ENCODE measurements at places on chromosomes 5 and 9.

DNA sequence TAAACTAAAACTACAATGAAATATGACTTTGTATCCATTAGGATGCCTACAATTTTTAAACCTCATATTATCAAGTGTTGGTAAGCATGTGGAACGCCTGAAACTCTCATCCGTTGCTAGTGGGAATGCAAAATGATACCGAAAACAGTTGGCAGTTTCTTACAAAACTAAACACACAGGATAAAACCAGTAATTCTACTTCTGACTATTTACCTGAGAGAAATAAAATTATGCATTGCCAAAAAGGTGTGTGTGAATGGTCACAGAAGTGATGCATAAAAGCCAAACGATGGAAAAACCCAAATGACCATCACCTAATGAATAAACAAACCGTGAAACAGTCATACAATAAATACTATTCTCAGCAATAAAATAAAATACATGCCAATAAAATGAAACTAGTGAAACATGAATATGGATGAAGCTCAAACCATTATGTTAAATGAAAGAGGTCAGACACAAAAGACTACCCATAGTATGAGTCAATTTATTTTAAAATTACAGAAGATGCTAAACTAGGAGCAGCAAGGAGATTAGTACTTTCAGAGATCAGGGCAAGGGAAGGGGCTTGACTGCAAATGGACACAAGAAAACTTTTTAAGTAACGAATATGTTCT lies 13.4 kb downstream of the AUH start:
- DNase-seq, result no peak

DNA sequence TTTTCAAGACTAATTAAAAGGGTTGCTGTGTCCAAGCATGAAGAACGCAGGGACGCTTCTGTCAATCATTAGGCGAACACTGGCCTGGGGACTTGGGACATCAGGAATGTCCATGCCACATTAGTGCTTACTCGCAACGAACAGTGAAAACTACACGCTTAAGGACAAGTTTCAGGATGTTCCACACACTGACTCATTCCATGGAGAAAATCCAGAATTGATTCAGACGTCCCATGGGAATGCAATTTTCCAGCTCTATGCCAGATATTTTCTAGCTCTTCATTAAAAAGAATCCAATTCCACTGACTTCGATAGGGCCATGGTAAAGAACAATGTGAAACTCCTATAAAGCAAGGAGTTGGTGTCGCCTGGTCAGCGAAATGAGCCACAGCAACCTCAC lies 98.2 kb downstream of the CAMSAP1 start:
- DNase-seq, result no peak

DNA sequence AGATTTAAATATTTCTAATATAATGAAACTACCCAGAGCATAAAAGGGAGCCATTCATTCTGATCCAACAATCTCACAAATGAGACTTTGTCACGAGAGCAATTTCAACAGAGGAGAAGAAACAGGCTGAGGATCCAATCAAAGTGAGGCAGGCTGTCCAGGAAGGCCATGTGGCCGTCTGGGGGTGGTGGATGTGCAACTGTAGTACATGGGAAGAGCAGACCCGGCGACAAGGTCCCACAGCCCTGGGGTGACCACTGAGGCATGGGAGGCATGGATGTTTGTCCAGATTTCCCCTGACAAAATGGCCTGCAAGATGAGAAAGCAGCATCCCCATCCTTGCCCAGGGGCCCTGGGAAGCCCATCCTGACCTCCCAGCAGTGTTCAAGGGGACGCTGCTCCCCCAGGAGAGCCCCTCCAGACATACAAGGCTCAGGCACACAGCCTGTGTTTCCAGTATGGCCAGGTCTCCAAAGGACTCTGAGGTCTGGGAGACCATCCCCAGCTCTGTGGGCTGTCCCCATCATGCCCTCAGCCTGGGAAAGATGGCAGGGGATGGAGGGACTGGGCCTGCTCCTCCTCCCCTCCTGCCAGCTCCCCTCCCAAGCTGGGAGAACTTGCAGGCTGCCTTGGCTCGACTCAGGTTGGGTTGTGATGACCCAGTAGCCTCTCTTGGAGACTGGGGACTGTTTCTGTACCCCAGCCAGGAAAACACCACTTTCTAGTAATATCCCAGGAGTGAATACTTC lies 27.5 kb upstream of the FCN2 start:
- no peak for DNase-seq

DNA sequence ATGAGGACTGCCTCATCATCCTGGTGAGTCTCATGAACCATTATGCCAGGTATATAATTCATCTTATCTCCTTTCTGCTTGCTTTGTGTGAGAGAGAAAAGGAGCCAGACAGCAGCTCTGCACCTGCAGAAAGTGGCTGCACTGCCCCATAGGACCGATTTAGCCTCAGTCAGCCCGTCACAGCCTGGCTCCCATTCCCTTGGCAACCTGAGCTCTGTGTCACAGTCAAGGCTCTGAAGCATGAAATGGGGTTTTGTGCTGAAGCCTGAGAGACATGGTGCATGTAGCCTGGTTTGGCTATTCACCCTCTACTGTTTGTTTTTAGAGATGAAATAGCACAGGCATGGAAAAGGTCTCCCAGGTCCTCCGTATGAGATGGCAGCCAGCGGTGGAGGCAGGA lies 198.3 kb downstream of the KCTD16 start:
- DNase-seq, result no peak

DNA sequence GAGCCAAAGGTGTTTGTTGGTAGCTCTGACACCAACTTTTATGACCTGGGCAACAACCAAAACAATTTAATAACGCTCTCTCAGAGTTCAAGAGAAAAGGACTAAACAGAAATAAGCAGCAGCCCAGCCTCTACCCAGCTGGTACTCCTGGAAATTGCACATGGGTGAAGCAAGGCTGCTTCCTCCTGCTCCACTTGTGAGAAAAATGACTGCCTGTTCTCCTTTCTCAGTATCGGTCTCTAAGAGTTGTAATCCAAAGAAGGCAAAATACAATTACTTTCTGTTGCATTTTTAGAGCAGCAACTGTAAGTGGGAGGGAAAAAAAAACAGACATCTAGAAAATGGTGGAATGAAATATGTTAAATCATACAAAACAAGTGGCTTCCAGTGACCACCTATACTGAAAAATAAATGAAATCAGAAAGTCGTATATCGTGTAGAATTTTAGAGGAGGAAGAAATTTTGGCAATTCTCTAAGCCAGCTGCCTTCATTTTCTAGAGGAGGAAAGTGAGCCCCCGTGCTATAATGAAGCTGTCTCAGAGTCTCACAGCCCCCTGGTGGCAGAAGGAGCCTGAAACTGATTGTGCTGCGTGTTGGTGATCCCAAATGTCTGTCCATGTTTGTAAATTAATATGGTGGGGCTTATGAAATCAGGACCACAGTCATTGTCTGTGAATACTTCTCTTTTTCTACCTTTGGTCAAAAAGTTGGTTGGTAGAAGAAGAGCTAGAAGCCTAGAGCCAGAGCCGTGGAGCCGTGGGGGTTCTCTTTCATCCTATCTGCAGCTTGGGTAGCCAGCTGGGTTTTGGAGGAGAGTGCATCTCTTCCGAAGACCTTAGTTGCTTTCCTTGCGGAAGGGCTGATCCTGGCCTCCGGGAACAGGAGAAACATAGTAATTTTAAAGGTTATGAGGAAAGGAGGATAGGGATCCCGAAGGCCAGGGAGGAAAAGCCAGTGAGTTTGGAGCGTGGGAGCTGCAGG lies 139.9 kb downstream of the PIP5K1B start:
- DNase-seq, result peak; percentile 16

- DNase-seq, result no peak
Measured at GRCh38 chr9:2050236-2050635, 35.1 kb downstream of the SMARCA2 start.

DNA sequence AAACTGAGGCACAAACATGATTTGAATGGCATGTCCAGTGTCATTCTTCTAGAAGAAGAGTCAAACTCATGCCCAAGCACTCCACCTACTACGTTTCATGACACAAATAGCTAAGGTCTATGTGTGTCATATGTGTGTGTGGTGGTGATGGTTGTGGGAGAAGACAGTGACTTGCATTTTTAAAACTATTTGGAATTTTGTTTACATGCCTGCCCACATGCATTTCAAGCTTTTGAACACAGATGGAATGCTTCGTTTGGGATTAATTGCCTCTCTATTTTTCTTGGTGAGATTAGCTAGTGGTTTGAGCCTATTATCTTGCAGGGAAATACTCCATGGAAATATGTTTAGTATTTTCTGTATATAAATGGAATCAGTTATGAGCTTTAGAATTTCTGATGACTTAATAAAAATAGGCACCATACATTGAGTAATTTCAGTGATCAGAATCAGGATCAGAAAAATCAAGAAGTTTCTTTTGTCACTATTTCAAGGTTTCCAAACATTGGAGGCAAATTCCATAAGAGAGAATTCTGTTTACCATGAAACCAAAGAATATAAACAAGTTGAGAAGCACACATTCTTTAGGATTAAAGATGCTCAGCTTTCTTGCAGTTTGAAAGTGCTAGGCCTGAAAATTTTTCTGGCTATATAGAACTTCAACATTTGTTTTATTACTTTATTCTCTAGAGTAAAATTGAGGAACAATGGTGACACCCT lies 260.3 kb upstream of the SEMA6A start:
- no peak for DNase-seq

- no peak for DNase-seq
Measured at GRCh38 chr5:165334201-165334600, 1828.8 kb downstream of the MAT2B start.

GRCh38 chr5:113806904-113807303 lies 293.4 kb downstream of the YTHDC2 start:
- no peak for DNase-seq

DNA sequence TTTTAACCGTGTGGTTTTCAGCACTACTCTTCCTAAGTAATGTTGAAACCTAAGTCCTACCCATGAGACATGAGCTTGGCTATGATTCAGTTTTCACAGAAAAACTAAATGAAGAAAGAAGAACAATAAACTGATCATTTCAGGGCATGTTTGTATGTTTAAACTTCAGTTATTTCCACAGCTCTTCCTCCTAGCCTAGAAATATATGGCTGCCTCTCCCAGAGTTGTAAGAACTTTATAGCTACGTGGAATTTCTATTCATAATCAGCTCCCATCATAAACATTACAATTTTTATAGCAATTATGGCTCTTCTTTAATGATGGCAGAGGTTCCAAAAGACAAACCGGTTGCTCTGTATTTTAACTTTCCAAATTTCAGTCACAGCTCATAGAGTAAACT lies 314.7 kb upstream of the ADAMTSL1 start:
- DNase-seq, result no peak

GRCh38 chr5:50710838-50711237 lies 44.4 kb downstream of the PARP8 start:
- no peak for DNase-seq

DNA sequence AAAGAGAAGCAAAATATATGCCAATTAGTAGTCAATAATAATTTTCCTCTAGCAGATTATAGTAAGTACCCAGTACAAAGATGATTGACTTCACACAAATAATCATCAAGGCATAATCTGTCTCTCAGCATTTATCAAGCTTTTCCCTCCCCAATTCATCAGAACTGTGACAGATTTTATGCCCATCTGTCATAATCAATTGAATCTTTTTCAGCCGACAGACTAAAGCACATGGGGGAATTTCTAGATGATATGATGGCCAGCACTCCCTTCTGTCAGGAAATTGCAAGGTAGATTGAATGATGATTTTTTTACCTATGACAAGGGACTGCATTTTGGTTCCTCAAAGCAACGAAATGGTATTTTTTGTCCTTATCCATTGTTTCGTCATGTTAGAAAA lies 227.1 kb upstream of the CYLC2 start:
- no peak for DNase-seq

- no peak for DNase-seq
Measured at GRCh38 chr9:134585021-134585561, 56.5 kb upstream of the COL5A1 start.

DNA sequence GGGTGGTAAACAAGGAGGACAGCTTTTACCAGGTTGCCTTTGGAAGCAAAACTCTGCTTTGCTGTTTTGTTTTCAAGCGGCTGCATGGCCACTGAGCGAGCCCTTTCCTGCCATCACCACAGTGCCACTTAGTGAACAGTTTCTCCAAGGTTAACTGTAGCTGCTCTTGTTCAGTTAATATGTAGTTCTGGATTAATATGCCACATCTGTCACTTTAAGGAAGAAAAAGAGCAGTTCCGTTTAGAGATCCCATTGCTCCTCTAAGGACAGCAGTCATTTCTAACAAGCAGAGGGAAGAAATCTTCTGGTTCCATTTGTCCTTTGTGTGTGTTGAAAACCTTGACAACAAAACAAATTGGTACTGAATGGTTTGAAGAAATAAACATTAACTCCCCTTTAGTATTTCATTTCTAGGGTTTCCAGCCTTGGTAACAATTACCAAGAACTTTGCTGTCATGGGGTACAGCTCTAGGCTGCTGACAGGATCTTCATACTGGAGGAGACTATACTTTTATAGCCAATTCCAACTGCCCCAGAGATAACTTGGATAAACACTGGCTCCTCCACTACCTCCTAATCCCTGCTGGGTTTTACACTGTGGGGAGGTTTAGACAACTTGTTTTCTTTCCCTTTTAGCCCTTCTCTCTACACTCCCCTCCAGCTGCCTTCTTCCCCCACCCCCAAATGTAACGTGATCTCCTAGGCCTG lies 10.3 kb upstream of the ABL1 start:
- DNase-seq, result no peak

GRCh38 chr9:95048225-95049087 lies 269.1 kb downstream of the FANCC start:
- DNase-seq, result peak; percentile 42

DNA sequence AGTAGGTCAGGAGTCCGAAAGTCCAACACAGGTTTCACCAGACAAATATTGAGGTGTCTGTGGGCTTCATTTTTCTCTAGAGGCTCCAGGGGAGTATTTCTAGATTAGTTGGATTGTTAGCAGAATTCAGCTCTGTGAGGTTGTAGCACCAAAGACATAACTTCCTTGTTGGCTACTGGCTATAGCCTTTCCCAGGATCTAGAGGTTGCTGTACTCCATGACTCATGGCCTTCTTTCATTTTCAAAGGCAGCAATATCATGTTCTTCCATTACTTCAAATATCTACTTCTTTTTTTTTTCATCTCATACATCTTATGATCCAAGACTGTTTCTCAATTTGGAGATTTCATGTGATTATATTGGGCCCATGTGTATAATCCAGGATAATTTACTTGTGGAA lies 404.0 kb upstream of the FAM174A start:
- no peak for DNase-seq

DNA sequence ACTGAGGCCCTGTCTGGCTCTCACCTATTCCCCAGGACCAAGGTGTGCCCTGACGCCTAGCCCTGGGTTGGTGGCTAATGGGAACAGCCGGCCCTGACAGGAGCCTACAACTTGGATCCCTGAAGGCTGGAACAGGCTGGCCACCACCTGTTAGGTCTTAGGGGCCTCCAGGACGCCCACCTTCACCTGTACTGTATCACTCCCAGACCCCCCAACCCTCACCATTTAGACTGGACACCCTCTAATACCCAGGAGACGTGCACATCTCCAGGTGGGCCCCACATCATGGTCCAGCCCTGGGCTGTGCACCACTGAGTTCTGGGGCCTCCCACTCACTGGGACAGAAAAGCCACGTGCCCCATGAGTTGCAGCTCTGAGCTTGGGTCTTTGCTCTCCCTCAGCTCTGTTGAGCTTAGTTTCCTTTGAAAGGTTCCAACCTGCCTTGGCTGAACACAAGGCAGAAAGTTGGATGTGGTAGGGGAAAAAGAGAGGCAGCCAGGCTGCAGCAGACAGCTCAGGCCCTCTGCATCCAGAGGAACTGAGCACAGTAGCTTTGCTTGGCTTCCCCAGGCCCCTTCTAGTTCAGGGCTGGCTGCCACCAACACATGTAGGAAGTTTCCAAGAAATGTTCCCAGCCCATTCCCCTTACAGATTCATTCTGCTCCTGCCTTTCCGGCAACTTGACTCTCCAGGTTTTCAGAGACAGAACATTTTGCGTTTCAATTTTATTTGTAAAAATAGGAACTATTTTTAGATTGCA lies 116.8 kb upstream of the TBC1D2 start:
- DNase-seq, result no peak

Data from CD4-positive, alpha-beta T cell (primary cell).